Activated CD4-positive, alpha-beta T cell treated with anti-CD3 and anti-CD28 coated beads for 4 hours (primary cell): ENCODE measurements at places on chromosomes 1 and 21.
A peak's percentile ranks its signal among the peaks of the same experiment; 100 is the strongest.

DNA sequence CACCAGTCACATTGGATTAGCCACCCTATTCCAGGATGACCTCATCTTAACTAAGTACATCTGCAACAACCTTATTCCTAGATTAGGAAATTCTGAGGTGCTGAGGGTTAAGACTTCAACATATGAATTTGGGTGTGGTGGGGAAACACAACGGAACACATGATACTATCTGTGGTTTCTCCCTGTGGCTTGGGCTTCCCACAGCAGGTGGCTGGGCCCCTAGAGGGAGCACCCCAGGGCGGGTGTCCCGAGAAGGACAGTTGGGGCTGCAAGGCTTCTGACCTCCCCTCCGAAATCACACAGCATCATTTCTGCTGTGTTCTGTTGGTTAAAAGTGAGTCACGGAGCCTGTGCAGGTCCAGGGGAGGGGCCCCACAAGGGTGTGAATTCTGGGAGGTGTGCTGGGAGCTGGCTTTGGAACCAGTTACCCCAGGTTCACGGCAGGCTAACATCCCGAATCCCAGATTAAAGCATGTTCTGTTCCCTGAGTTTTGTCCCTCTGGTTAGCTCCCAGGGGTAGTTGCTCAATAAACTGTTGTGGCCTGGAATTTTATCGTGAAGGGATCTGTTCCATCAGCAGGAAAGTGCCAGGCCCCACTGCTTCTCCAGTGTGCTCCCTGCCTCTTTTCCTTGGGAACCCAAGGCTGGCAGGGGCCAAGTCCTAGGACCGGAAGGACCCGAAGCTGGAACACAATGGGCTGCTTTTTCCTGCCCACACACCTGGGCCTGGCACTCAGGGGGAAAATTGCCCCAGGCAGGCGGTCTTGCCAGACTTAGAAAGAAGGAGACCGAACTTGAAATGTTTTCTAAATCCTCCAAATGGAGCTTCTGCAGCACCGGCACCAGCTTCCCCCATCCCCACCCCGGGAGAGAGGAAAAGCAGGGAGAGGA lies 154.0 kb upstream of the WNT4 start:
- DNase-seq = no peak

DNA sequence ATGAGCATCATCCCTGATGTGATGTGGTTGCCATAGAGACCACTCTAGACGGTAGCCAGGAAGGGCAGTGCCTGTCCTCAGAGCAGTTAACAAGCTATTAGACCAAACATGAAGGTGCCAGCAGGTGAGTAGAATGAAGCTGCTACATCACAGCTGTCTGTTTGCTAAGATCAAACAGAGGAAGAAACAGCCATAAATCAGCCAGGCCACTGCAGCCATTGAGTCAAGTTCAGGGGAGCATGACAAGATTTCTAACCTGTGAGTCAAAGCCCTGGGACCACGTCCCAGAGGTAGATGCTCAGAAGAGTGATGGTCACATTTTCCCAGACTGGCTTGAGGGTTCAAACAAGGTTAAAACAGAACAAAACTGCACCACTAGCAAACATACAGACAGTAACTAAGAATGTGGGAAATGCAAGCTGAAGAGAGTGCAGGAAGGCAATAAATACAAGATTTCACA lies 450.6 kb upstream of the DAB1 start:
- no peak for DNase-seq

GRCh38 chr1:65422241-65423203 lies 2.1 kb downstream of the LEPR start:
- DNase-seq = no peak

DNA sequence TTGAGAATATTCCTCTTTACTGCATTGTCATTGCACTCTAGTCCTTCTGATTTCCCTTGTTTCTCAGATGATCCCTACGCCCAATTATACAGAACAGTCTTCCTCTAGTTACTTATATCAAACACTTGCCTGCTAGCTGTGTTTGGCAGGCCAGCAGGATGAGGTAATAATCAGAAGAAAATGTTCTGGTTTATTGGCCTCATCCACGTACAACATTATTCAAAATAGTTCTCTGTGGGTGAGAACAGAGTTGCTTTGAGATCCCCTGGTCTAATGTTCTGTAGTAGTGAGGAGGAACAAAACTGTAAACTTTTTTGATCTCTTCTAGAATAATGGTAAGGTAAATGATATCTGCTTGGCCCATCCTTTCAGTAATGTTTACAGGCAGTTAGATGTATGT lies 22.3 kb upstream of the C1orf105 start:
- no peak for DNase-seq

DNA sequence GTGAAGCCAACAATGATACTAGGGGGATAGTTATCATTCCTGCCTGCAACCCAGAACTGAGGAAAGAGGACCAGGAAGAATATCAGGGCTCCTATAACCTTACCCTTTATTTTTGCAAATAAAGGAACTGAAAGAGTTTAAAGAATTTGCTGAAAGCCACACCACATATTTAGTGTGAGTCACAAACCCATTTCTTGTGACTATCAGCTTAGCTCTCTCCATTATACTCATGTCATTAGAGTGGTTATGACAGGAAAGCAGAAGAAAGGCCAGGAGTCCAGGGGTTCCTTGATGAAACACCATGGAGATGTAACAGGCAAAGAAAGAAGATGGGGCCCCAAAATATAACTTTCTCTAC lies 141.1 kb upstream of the SAMSN1 start:
- DNase-seq = no peak

- DNase-seq = peak; percentile 40
Observed at GRCh38 chr1:156704930-156705320, 458 bp downstream of the CRABP2 start.

- no peak for DNase-seq
Observed at GRCh38 chr1:244154872-244155531, 103.9 kb downstream of the ZBTB18 start.

GRCh38 chr21:43733529-43734071 lies 14.7 kb downstream of the PDXK start:
- DNase-seq = no peak

DNA sequence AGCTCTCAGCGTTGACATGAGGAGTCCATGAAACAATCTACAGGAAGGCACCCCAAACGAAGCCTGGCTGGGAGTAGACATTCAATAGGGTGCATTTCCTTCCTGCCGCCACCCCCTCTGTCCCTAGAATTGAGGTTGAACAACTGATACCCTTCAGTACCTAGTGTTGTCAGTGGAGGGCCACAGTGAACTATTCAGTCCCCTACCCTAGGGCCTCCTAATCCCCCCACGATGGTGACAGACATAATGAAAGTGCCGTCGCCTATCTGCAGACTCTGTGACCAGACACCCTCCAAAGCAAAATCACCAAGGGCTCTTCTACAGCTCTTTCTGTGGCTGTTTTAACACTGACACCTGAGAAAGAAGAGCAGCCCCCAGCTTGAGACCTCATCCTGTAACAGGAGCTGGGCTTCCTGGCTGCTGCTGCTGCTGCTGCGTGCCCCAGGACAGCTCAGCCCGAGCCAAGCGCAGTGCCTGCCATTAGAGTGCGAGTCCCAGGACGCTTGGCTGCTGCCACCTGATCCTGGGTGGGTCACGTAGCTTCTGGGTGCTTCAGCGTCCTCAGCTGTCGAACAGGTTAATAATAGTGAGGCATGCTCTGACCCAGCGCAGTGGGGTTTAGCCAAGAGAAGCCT lies 183.0 kb downstream of the ZBTB18 start:
- DNase-seq = no peak

GRCh38 chr1:101136271-101136670 lies 100.5 kb upstream of the S1PR1 start:
- DNase-seq = no peak

- DNase-seq = no peak
Observed at GRCh38 chr21:42012763-42013329, 2.7 kb upstream of the ZBTB21 start.

GRCh38 chr21:34100337-34100736 lies 27.0 kb downstream of the MRPS6 start:
- no peak for DNase-seq

DNA sequence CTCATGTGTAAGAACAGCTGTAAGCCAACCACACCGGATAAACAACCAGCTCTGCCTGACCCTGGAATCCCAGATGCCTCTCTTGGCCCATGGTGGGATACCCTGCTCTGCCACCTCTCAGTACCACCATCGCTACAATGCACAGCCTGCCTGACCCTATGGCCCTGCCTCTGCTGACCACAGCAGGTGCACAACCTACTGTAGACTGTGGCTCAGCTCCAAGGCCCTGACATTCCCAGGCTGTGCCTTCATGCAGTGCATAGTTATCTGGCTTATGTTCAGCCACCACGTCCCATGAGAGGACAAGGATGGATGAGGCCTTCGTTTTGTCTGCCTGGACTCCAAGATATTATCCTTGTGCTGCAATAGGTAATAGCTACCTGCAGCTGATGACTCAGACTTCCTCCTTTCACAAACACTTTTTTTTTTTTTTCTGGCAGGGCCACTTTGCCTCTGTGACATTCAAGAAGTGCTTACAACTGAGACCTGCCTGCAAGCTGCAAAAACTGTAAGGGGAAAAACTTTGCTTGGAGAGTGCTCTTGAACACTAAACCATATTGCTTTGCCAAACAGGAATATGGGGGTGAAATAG lies 177.7 kb downstream of the URB2 start:
- DNase-seq = no peak

DNA sequence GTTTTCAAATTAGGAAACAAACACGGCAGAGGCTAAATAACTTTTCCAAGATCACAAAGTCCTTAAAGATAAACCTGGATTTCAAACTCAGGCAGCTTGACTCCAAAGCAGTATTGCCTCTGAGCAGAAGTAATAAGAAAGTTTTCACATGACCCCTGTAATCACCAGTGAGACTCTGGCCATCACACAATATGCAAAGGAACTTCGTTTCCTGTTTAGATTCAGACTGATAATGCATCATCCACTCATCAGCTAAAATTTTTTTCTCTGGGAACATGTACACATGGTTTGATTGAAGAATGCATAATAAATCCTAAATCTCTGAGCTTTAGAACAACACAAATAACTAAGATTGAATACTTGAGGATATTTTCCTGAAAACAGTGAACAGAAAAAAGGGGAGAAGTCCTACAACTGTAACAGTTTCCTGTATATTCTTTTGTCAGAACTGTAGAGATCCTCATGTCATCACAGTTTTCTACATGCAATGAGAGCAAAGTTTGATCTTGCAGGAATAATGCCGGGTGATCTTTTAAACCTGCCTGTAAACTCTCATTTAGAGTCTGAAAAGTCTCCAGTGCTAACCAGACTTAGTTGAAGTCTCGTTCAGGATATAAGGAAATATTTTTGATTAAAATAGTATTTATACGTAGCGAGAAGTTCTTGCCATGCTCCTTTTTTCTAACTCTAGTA lies 225.3 kb downstream of the SPATA17 start:
- DNase-seq = no peak

GRCh38 chr21:42868196-42868595 lies 11.1 kb downstream of the WDR4 start:
- DNase-seq = no peak

DNA sequence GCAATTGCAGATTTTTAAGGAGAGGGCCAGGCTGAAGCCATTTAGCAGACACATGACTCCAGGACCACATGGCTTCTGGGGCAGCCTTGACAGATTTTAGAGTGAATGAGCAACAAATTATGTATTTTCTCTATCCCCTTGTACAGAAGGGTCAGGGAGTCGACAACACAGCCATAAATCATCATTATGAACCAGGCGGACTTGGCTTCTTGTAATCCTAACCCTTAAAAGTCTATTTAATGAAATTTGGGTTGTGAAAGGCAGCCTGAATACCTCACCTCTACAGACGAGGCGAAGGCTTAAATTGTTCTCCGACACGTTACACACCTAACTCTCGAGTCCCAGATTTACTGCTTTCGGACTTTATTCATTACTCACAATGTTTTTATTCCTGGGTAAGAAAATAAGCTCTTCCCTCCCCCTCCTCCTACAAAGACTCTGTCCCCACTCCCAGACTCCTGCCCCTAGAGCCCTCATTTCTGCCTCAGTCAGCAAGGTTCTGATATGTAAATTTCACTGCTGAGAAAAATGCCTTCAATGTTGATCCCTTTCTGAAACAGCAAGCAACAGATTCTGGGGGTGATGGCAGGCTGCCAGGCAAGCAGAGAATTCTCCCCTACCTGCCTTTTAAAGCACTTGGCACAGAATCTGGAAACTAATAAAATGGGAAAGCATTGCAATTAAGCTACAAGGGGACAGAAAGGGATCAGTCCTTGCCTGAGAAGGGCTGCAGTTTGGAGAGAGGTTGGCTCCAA lies 51.6 kb downstream of the PLPP3 start:
- no peak for DNase-seq

GRCh38 chr1:156615946-156616345 lies 3.3 kb upstream of the HAPLN2 start:
- DNase-seq = no peak

DNA sequence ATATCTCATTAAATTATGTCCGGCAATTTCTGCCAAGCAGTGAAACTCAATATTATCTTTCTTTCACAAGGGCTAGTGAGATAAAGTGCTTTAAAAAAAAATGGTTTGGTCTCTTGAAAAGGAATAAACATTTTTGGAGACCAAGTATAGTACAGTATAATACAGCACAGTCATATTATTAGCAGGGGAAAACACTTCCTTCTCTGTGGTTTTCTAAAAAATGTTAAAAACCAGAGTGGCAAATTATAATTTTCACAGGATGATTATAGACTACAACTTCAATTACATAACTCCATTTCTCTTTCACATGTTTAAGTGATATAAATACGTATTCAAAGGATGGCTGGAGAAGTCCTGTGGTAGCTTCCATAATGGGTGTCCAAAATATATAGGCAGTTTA lies 170.3 kb upstream of the DMRTA2 start:
- no peak for DNase-seq

- no peak for DNase-seq
Observed at GRCh38 chr1:5329068-5329739, 663.0 kb downstream of the NPHP4 start.

DNA sequence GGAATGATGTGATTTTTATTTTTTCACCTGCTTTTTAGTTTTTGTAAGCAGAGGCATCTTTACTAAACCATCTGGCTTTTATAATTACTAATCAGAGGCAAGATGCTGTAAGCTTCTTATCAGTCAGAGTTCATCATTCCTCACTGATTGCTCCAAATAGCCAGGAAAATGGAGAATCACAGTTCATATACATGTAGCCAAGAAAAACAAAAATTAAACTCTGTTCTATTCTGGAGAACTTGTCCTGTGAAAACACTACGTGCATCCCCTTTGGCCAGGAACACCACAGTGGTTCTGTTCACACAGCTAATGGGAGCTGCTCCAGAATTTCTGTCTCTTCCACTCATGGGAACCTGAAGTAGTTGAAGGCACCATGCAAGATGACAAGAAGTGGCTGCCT lies 725.5 kb upstream of the CHRM3 start:
- DNase-seq = no peak
